ENCODE measurements at places on chromosomes 2 and 18. TPM values are rescaled to one million over a fixed set of nuclear protein-coding genes. Genes with fewer than 3 reads are reported as not detected.

FMNL2 gene
- 1.6 TPM for total RNA-seq

CNOT11 gene
- total RNA-seq: 66.2 TPM

RGPD4 gene
- total RNA-seq: not detected

VWA3B gene
- not detected for total RNA-seq

C2orf80 gene
- total RNA-seq: not detected

REEP1 gene
- 0.10 TPM for total RNA-seq

DHRS9 gene
- total RNA-seq: 0.12 TPM

ACMSD gene
- not detected for total RNA-seq
